ENCODE measurements at places on chromosomes 5 and 9.

DNA sequence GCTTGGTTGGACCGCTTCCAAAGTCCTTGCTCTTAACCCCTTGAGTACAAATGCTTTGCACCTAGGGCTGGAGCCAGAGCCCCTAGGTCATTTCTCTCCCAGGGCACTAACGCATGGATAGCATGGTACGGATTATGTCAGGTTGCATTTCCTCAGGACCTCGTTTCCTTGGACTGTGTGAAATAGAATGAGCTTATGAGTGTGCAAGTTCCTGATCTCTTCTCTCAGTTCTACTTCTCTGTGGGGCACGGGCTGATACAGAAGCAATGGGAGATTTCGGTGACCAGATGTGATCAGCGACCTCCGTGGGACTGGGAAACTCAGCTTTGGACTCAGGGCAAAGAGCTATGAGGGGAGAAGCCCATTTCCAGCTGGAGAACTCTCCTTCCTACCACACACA lies 14.2 kb downstream of the SPARC start:
- DNase-seq = no peak

- DNase-seq = peak; percentile 31
Observed at GRCh38 chr9:26809795-26810194, 82.8 kb downstream of the CAAP1 start.

DNA sequence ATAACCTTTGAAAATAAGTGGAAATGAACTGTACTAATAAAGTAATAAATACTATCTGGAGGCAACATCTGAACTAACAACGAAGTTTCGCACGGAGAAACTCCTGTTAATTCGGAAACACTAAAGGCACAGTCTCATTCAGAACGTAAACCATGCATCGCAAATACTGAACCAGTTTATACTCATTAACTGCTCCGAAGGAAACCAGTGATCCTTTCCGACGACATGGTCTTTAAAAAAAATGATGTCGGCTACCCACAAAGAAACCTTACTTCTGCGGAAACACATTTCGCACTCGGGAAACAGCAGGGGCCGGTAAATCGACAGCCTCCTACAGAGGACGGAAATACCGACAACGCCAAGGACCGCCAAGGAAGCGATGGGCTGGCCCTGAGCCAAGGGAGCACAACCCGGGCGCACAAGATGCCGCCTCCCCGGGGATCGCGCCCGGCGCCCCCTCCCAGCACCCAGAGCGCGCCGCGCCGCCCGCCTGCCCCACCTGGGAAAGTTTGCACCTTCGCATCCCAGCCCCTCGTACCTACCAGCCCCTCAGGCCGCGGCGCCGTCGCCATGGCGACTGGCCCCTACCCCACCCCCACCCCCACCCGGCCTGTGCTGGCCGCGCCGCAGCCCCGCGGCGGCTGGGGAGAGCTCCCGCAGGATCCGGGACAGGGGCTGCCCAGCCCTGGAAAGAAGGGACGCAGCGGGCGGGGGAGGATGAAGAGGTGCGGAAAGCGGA lies 732 bp downstream of the PRKAA1 start:
- no peak for DNase-seq

DNA sequence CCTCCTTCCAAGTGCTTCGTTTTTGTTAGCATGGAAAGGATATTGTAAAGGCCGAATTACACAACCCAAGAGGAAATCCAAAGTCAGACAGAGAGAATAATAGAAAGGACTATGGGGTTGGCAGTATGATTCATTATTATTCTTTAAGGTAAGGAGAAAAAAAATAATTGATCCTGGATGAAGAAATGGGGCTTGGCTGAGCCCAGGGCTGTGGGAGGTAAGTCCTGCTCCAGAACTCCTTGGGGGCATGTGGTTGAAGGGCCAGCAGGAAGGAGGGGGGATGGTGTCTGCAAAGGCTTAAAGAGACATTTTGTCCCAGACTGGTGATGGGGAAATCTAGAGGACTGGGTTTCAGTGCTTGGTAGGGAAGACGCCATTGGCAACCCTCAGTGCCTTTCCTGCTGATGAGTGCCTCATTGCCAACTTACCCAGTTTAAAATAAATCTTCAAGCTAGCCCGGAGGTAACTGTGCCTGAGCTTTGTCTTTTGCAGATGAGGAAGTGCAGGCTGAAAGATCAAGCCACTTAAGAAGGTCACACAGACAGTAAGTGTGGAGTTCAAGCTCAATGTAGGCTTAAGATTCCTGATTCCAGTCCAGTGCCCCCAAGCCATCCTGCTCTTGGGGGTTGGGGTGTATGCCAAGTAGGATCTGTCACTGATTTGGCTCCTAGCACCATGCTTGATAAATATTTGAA lies 30.2 kb downstream of the FOXI1 start:
- DNase-seq = no peak

DNA sequence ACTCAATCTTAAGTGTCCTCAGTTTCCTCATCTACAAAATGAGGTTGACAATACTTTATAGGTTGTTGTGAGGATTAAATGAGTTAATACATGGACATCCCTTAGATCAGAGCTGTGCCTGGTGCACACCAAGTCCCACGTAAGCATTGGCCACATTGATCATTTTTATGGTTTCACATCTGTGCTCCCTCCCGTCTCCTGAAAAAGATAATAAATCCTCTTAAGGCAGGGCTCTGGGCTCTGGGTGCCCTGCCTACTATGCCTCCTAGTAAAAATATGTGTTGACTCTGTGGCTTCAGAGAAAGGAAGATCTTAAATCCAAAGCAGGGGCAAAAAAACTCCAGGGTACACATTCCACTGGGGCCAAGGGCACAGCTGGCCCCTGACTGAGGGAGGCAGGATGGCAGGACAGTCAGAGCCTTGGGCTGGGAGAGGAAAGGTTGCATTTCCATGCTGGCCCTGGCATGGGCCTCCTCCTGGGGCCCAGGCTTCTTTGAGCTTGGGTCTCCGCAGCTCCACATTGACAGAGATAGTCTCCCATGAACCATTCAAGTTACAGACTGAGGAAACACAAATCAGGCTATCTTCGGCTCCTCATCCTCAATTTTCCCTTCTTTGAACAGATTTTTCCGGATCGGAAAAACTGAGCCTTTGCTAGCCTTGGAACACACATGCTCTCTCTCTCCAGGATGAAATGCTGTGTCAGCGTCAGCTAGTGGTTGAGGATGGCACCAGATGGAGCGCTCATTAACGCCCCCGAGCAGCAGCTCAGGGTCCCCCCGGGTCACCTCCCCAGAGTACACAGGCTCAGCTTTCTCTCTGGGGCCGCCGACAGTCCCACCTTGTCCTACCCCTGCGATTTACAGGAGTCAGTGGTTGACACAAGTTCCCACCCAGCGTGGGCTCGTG lies 22.4 kb upstream of the KIF12 start:
- DNase-seq = no peak

DNA sequence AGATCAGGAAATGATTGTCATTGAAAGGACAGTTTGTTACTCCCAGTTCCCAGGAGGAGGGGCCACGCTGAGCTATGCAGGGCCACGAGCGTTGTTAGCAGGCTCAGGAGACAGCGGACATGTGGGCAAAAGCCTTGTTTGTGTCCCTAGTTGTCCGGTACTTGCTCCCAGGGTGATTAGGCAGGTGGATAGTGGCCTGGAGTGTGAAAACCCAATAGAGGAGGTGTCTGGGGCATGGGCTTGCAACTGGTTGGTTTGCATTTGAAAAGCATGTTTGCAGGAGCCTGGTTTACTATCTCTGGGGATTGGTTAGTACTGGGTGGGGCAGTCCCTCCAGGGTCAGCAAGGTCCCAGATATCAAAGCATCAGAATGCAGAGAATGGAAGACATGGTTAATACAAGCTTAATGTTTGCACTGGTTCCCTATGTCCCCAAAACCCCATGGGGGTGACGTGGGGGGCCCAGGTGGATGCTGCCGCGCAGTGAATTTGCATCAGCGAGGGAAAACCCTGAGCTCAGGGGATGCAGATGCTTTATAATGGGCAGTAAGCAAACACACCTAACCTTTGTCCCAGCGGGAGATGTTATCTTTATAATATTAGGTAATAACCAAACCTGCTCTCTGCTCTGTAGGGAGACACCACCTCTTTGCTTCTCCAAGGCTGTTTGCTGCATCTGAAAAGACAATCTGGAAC lies 39.7 kb downstream of the ROPN1L start:
- DNase-seq = no peak

GRCh38 chr9:130996205-130996604 lies 12.8 kb upstream of the LAMC3 start:
- DNase-seq = no peak
